ENCODE measurements at places on chromosomes 12 and 14. TPM values are rescaled to one million over a fixed set of nuclear protein-coding genes. Genes with fewer than 3 reads are reported as not detected.

- DNase-seq, result no peak
Observed at GRCh38 chr12:95736631-95737030, 53.9 kb downstream of the NTN4 start.

DNA sequence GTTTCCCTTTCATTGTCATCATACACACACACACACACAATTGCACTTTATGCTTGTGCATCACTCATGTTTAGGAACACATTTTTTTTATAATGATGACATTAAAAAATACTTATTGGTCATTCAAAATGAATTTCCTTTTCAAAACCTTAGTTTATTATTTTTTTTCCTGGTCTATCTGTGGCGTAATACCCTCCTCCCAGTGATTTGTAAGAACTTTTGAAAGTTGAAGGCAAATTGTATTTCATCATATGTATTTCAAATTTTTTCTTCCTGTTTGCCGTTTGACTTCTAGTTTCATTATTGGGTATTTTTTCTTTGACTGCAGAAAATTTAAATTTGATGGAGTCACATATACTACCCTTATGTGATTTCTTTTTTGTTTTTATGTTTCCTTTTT lies 2.5 kb upstream of the LRRK2 start:
- DNase-seq, result no peak

KRT83 gene
- not detected for polyA plus RNA-seq

DNA sequence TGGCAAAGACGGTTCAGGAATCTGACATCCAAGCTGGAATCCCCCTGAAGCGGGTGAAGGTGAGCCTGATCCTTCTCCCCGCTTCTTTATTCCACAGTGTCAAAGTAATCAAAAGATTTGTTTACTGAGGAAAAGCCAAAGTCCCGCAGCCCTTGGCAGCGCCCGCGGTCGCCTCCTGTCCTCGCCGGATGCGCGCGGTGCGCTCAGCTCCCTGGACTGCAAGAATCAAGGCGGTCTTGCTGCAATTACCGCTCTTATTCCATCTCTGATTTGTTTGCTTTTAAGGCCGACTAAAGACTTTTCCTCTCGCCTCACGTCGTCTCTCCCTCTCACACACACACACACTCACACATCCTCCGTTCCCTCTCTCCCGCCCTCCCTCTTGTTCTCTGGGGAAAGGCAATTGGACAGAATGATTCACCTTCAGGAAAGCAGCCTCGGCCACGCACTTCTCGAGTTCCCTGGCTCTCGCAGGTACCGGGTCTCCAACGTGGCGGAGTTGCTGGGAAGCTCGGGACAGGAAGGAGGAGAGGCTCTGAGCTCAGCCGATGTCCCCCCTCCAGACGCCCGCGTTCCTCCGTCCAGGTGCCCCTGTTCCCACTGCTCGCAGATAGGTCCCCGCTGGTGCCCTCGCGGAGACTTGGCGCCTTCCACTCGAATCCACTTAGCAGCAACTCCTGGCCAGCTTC lies 68.6 kb upstream of the USP15 start:
- DNase-seq, result no peak

GRCh38 chr14:74297986-74298385 lies 4.7 kb downstream of the ABCD4 start:
- DNase-seq, result no peak

GRCh38 chr14:65403231-65403630 lies 9.3 kb upstream of the FUT8 start:
- no peak for DNase-seq
